Left colon (tissue), 2 donors: ENCODE measurements at places on chromosomes 3 and 15. TPM values are rescaled to one million over a fixed set of nuclear protein-coding genes. Genes with fewer than 3 reads are reported as not detected.

CEMIP gene
- total RNA-seq = 1.7 TPM

KY gene
- not detected for total RNA-seq

LHFPL4 gene
- 0.70 TPM for total RNA-seq

ATP2B2 gene
- not detected for total RNA-seq

ANXA2 gene
- total RNA-seq = 870 TPM

IL17RB gene
- 10.9 TPM for total RNA-seq

GREM1 gene
- total RNA-seq = 13.7 TPM

CPN2 gene
- not detected for total RNA-seq

CCDC54 gene
- not detected for total RNA-seq

AHSG gene
- not detected for total RNA-seq

CSPG5 gene
- total RNA-seq = 0.46 TPM

ZNF660 gene
- 1.2 TPM for total RNA-seq

EXD1 gene
- not detected for total RNA-seq

C3orf70 gene
- 13.7 TPM for total RNA-seq

TP63 gene
- not detected for total RNA-seq

ITPKA gene
- total RNA-seq = 46.4 TPM

TRIM42 gene
- not detected for total RNA-seq

WDR48 gene
- 32.9 TPM for total RNA-seq

GPR160 gene
- 82.6 TPM for total RNA-seq

RNF123 gene
- 40.3 TPM for total RNA-seq

MST1R gene
- total RNA-seq = 124 TPM

SHC4 gene
- total RNA-seq = 0.81 TPM

CLDN11 gene
- total RNA-seq = 7.7 TPM

FAM3D gene
- total RNA-seq = 690 TPM

EFCC1 gene
- total RNA-seq = 3.7 TPM

RTP4 gene
- total RNA-seq = 6.9 TPM

PCCB gene
- total RNA-seq = 53.0 TPM

GOLGA8T gene
- total RNA-seq = 0.15 TPM

GOLGA8J gene
- not detected for total RNA-seq

CASR gene
- 0.55 TPM for total RNA-seq

GOLGA6D gene
- total RNA-seq = not detected

GOLGA8S gene
- total RNA-seq = 0.09 TPM

SOX14 gene
- total RNA-seq = not detected

TERC gene
- 4.8 TPM for total RNA-seq

LTF gene
- 0.53 TPM for total RNA-seq

PATL2 gene
- 4.3 TPM for total RNA-seq

RTP1 gene
- not detected for total RNA-seq
